Stimulated activated CD4-positive, alpha-beta T cell treated with anti-CD3 and anti-CD28 coated beads, Interleukin-2, amount 100 ng/mL, for 24 hours (primary cell): ENCODE measurements at places on chromosomes 16 and 17.
A peak's percentile ranks its signal among the peaks of the same experiment; 100 is the strongest.

DNA sequence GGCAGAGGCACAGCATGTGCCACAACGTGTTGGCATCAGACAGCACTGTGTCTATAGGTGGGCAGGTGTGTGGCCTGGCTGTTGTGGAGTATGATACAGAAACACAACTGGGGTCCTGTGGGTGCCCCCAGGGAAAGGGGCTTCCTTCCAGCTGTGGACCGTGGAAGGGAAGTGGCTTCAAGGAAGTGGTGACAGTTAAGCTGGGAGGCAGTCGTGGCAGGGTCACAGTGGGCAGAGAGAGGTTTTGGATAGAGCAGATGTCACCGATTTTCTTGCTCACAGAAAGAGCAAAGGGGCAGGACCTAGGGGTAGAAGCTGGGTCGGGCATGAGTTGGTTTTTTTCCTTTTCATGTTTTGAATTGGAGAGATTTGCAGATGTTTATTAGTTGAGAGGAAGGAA, 11.2 kb upstream of the ORAI3 start:
- DNase-seq = no peak

DNA sequence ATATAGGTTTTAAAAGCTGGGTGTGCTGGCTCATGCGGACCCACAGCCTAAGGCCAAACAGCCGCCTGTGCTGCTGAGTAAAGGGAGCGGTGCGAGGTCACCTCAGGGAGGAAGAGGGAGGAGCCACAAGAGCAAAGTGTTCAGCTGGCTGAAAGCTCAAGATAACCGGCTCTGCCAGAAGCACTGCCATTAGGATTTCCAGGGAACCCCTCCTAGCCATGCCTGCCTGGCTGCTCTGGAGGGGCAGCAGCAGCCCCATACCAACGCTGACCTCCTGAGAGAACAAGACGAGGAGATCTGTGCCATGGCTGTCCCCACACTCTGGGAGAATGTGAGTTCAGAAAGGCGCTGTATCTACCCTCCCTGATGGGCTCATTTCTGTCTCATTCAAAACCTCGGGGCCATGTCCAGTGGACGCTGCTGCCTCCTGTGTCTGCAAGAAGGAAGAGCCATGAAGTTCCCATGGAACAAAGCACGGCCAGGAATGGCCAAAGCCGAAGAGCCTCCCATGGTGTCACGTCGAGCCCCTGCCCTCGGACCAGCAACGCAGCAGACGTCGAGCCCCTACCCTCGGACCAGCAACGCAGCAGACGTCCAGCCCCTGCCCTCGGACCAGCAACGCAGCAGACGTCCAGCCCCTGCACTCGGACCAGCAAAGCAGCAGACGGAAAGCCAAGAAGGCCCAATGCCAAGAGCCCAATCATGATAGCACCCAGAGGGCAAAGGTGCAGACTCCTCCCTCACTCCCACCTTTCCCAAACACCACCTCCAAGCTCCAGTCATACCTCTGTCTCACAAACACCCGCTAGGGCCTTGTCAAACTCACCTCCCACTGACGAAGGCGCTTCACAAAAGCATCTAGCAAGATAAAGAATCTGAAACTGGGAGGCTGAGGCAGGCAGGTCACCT, 107.0 kb downstream of the ANKRD11 start:
- no peak for DNase-seq

GRCh38 chr16:7124701-7125100, 207.9 kb upstream of the RBFOX1 start:
- DNase-seq = no peak

DNA sequence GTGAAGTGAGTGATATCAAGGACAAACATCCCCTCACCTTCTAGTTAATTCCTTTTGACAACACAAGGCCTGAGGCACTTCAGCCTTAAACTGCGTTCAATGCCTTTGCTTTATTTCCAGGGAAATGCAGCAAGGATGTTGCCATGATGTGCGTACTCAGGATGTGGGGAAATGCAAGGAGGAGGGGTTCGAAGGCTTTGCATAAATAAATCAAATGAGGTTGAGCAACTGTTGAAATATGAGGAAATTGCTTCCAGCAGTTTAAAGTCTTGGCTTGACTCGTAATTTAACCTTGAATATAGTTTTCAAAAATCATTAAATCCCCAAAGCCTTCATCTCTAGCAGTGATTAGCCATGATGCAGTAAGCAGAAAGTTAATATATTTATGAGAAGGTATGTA, 81.8 kb upstream of the CCL2 start:
- no peak for DNase-seq

GRCh38 chr16:4871071-4871470, 23.8 kb downstream of the UBN1 start:
- no peak for DNase-seq

- DNase-seq = no peak
Observed at GRCh38 chr16:69417520-69418199, 6.8 kb upstream of the CYB5B start.

GRCh38 chr17:36846410-36847292, 90.6 kb upstream of the LHX1 start:
- DNase-seq = no peak

GRCh38 chr17:29079887-29080286, 36.9 kb downstream of the PIPOX start:
- no peak for DNase-seq

- DNase-seq = no peak
Observed at GRCh38 chr17:79977708-79978547, 57.7 kb downstream of the TBC1D16 start.

DNA sequence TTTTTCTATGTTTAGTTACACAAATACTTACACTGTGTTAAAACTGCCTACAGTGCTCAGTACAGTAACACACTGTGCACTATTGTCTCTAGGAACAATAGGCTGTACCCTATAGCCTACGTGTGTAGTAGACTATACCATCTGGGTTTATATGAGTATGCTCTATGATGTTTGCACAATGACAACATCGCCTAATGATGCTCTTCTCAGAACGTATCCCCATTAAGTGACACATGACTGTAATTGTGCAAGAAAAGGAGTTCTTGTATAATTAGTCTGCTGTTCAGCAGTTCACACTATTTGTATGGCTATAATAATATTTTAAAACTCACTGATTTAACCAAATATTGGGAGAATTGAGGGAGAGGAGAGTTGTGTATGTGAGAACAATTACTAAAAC, 173.7 kb downstream of the TRIM37 start:
- DNase-seq = no peak

GRCh38 chr16:28925386-28926228, 569 bp upstream of the RABEP2 start:
- DNase-seq = peak; percentile 82

DNA sequence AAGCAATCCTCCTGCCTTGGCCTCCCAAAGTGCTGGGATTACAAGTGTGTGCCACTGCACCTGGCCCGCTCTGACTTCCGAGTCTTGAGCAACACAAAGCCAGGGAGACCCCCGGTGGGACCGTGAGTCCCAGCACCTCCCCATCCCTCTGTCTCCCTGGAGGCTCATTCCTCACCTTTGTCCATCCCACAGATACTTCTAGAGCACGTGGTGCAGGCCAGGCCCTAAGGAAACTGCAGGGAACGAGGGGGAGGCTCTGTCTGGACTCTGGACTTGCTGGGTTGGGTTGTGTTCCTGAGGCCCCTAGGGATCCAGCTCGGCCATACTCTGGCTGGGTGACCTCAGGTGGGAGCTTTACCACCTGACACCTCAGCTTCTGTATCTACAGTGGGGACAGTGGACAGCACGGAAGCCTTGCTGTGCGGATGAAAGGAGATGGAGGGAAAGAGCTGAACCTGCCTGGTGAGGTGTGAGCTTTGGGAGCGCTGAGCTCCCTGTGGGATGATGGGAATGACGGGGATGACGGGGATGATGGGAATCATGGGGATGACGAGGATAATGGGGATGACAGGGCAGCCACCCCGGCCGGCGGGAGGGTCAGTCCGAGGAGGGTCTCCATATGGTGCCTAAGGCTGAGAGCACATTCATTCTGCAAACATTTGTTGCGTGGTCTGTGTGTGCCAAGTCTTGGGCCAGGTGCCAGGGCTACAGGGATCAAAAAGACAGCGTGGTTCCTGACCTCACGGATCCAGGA, 26.6 kb downstream of the C16orf74 start:
- no peak for DNase-seq

- peak; percentile 64 for DNase-seq
Observed at GRCh38 chr17:40605306-40605705, 40.0 kb upstream of the CCR7 start.

- no peak for DNase-seq
Observed at GRCh38 chr16:81635063-81635937, 143.8 kb upstream of the PLCG2 start.

GRCh38 chr16:72786606-72787005, 261.3 kb downstream of the ZFHX3 start:
- DNase-seq = no peak

DNA sequence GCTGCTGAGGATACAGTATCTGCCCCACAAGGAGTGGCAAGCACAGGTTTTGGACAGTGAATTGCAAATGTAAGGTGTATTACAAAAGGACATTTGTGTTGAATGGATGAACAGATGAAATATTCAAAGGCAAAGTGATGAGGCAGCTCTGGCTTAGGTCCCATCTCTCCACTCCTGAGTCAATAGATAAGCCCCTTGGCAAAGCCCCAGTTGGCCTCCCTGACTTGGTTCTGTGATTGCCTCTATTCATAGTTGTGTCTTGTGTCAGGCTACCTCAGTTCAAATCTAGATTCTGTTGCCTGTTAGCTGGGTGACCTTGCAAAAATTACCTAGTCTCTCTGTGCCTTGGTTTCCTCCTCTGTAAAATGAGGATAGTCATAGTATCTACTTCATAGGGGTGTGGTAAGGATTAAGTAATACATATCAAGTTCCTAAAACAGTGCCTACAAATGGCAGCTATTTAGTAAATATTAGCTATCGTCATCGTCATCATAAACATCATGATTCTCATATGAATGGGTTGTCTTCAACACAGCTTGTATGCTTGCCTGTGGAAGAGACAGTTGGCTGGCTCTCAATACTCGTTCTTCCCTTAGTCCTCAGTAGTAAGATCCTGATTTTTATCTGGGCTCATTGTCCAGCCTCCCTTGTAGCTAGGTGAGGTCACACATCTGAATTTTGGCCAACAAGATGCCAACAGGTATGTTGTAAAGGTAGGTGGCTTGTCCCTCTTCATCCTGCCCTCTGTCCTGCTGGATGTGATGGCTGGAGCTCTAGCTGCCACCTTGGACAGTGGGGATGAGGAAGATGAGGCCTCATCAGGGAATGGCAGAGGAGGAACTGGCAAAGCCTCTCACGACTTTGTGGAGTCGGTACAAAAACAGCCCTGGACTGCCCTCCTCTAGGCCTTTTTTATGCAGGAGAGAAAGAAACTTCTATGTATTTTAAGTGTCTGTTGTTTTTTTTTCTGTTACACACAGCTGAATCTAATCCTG, 2.1 kb upstream of the MFAP4 start:
- no peak for DNase-seq

DNA sequence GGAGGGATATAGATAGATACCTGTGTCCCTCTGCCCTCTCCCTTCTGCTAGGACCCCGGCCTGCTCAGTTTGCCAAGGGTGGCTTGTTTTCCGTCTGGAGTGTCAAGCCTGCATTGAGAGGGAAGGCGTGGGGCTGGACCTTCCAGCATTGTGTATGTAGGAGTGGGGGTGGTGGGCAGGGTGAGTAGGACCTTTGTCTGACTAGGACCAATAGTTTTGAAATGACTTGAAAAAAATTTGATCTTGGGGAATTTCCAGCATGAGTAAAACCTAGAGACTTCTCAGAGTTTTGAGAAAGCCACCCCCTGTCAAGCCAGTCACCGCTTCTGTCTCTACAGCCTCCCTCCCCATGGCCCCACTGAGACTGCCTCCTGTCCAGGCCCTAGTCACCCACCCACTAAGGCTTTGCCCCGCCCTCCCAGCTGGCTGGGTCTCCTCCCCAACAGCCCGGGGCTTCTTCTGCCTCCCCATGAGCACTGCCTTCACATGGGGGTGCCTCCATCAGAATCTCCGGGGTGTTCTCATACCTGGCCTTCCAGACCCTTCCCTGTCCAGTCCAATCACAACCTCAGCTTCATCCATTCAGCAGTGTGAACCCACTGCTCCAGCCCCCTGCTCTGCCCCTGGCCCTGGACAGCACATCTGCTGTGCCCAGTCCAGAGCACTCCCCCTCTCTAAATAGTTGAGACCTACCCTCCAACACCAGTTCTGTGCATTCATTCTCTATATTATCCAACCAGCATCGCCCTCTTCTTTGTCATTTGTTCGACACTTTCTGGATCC, 207.0 kb downstream of the MSI2 start:
- peak; percentile 89 for DNase-seq

GRCh38 chr16:57937861-57938260, 33.1 kb downstream of the CNGB1 start:
- no peak for DNase-seq

GRCh38 chr17:17789828-17790636, 46.8 kb downstream of the SREBF1 start:
- DNase-seq = no peak

- no peak for DNase-seq
Observed at GRCh38 chr17:42667088-42667951, 8.2 kb downstream of the TUBG2 start.

DNA sequence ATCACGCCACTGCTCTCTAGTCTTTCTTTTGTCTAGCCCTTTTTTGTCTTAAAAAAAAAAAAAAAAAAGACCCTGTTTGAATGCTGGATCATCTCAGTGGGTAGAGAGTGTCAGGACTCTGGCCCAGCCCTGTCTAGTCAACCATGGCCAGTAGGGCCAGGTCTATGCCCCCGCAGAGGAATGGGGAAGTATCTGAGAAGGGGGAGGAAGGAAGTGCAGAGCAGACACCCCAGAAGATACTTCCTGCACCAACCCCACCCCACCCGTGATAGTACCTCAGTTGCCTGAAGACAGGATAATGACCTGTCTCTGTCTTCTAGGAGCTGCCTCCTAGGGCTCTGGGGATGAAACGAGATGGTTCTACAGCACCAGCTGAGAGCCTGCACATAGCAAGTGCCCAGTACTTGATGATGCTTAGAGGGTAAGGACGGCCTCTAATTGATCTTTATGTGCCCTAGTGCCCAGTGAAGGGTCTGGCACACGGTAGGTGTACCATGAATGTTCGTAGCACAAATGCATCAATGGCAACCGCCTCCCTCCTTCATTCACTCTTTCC, 55.4 kb downstream of the ABAT start:
- DNase-seq = no peak

DNA sequence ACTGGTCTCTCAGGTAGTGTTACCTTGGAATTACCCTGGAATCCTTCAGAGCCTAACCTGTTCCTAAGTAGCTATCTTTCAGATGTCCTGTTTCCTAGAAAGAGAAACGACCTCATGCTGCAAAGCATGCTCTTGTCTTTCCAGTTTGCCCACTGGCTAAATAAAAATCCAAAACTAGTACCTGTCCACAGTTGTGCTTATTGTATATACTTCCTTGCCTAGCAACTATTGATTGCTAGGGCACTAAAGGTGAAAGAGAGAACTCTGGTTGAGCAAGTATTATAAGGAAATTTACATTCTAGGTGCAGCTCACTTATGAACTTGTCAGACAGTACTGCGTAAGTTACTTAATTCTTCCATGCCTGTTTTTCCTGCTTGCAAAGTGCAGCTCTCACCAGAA, 38.5 kb downstream of the LIG3 start:
- DNase-seq = no peak

GRCh38 chr16:31148281-31148728, 1.6 kb downstream of the PRSS36 start:
- DNase-seq = peak; percentile 11

- no peak for DNase-seq
Observed at GRCh38 chr16:68351991-68352431, 41.2 kb downstream of the PRMT7 start.

GRCh38 chr17:73770849-73771229, 126.6 kb upstream of the SDK2 start:
- no peak for DNase-seq

GRCh38 chr17:8935191-8935590, 30.3 kb downstream of the PIK3R5 start:
- DNase-seq = peak; percentile 69

- no peak for DNase-seq
Observed at GRCh38 chr17:72128039-72128438, 7.2 kb downstream of the SOX9 start.

GRCh38 chr17:74325743-74326379, at the start of gene KIF19:
Gene KIF19, plus strand, starts transcription at chr17:74326226. Its CDS starts 124 bp downstream, at chr17:74326350.
- peak; percentile 70 for DNase-seq
